ENCODE measurements at places on chromosomes 6 and 20.

GRCh38 chr20:8361006-8361652 is 229.1 kb downstream of the PLCB1 start:
- no peak for DNase-seq

DNA sequence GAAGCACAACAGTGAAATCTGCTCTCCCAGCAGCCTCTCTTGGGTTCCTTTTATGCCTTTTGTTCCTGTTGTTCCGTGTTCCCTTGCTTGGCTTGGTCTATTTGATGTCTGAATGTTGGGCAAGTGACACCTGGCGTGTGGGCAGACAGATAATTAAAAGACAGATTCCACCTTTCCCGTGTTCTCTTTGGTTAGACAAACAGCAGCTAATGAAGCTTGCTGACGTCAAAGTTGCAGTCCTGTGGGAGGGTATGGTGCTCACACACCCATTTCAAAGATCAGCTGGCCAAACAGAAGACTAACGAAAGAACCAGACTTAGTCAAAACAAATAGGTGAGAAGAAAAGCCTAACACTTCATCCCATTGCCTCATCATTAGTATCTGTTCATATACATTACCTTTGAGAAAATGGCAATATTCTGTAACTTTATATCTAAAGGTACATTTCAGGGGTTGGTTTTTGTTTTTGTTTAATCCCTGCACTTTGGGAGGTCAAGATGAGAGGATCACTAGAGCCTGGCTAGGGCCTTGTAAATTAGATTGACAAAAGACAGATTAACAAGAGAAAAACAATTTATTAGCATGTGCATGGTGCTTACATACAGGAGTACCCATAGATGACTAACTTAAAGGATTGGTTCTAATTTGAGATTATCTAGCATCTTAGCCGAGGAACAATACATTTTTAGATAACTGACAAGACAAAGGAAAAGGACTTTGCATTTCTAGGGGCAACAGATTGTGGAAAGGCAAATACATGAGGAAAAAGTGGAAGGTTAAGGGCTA is 48.9 kb upstream of the TNFRSF21 start:
- DNase-seq: no peak

- no peak for DNase-seq
Measured at GRCh38 chr6:156773476-156773875, 3.7 kb upstream of the ARID1B start.

DNA sequence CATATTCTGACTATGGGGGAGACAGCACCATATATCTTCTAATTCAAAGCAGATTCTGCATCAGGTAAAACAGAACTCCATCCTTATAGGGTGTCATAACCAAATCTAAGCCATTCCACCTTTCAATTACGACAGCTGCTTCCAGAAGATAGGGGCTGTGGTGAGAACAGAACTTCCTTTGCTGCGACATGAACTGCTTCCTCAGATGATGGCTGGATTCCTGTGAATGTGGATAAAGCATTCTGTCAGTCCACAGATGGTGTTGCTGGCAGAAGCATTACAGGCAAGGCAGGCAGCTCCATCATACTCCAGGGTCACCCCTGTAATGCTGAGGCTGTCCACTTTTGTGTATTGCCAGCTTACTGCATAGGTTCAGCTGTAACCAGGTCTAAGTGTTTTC is 172.1 kb upstream of the PROKR2 start:
- no peak for DNase-seq

DNA sequence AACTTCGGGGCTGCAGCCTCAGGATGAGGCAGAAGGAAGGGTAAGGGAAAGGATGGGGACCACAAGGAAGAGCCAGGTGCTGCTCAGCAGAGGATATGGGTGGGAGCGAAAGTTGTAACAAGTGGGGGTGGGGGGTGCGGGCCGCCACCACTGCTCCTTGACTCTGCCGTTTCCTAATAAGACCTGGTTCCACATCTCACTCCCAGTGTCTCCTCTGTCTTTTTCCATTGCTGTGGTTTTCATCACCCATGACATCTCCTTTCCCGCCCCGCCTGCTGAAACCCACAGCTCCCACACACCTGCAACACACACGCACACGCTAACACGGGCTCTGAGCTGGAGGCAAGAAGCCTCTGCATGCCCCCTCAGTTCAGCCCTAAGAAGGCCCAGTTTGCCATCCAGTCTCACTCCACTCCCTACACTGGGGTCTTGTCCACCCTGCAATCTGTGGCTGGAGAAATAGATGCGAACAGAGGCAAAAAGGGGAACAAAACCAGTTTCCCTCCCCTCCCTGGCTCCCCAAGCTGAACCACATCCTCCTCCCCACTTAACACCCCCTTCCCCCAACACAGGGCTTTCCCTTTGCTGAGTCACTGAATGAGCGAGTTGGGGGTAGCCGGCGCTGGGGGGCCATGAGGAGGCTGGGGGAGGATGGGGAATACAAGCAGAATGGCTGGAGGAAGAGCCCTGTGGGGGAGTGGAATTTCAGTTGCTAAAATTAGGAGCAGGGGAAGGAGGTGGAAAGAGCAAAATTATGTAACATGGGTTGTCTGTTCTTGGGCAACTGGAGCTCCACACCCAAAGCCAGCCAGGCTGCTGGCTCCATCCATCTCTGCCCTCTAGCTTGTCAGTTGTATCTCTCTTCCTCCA is 11.5 kb downstream of the NFKBIL1 start:
- DNase-seq: no peak

GRCh38 chr6:8953310-8953709 is 518.0 kb upstream of the SLC35B3 start:
- no peak for DNase-seq

DNA sequence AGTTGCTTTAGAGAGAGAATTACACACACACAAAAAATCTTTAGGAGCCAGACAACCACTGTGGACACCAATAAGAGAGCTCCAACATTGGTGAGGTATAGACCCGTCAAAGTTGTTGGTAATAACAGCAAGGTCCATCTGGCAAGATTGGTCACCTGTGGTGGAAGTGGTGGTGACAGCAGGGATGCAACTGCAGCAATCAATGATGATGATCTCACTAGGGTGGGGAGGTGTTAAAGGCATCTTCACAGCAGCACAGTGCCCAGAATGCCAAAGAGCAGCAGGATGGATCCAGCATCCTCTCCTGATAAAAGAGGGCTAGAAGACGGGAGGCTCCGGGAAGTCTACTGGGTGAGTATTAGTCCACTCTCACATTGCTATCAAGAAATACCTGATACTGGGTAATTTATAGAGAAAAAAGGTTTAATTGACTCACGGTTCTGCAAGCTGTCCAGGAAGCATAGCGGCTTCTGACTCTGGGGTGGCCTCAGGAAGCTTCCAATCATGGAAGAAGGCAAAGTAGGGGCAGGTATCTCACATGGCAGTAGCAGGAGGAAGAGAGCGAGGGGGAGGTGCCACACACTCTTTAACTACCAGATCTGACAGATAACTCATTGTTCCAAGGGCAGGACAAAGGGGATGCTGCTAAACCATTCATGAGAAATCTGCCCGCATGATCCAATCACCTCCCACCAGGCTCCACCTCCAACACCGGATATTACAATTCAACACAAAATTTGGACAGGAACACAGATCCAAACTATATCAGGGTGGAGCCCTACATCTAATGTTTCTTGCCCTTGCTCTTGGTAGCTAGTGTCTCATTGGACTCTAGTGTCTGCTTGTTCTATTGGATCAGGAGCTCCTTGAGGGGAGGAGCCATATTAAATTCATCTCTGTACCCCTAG is 48.9 kb downstream of the KLHL31 start:
- no peak for DNase-seq

GRCh38 chr6:147522597-147522996 is 14.1 kb downstream of the SAMD5 start:
- no peak for DNase-seq

- DNase-seq: no peak
Measured at GRCh38 chr6:137921823-137922222, 54.8 kb downstream of the TNFAIP3 start.

DNA sequence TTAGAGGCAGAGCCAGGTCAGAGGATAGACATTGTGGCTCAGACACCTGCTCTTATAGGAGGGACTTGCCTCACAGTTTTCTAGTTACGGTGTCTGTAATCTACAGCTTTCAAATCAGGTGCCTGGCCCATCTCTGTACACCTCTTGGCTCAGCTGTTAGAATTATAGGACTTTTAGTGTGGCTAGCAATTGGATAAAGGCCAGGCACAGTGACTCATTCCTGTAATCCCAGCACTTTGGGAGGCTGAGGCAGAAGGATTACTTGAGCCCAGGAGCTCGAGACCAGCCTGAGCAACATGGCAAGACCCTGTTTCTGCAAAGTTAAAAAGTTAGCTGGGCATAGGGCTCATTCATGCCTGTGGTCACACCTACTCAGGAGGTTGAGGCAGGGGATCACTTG is 20.0 kb downstream of the BRPF3 start:
- no peak for DNase-seq

- DNase-seq: no peak
Measured at GRCh38 chr20:61719691-61720347, 345.9 kb downstream of the TAF4 start.

DNA sequence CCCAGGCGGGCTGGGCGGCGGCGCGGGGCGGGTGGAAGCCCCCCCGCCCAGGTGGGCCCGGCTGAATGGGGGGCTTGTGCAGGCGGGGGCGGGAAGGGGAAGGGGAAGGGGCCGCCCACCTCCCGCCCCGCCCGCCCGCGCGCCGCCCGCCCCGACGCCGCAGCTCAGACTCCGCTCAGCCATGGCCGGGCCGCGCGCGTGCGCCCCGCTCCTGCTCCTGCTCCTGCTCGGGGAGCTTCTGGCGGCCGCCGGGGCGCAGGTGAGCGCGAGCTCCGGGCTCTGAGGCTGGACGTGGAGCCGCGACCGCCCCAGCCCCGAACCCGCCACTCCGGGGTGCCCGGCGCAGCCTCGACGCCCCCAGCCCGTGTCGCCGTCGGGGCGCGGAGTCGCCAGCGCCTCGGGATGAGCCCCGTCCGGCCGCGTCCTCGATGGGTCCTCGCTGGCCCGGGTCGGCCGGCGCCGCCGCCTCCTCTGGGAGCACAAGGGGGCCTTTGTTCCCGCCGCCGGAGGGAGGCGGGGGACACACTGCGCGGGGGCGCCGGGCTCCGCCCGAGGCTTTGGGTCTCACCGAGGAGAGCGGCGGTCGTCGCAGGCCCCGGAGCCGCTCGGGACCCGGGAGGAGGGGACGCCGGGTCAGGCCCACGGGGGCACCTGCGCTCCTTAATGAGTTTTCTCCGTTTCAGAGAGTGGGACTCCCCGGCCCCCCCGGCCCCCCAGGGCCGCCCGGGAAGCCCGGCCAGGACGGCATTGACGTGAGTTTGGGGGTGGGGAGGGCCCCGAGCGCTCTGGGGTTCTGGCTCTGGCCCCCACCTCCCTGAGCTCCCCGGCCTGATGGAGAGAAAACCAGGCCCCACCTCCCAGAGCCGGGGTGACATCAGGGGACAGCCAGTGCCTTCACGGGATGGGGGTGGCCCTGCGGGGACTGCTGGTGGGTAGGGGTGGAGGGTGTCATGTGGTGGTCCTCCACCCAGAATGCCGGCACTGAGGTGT is at the start of gene COL9A3:
Gene COL9A3 (plus strand): TSS at position 167 of the 990 bp plus-strand sequence. CDS start 15 bp downstream, at position 182.
- no peak for DNase-seq

DNA sequence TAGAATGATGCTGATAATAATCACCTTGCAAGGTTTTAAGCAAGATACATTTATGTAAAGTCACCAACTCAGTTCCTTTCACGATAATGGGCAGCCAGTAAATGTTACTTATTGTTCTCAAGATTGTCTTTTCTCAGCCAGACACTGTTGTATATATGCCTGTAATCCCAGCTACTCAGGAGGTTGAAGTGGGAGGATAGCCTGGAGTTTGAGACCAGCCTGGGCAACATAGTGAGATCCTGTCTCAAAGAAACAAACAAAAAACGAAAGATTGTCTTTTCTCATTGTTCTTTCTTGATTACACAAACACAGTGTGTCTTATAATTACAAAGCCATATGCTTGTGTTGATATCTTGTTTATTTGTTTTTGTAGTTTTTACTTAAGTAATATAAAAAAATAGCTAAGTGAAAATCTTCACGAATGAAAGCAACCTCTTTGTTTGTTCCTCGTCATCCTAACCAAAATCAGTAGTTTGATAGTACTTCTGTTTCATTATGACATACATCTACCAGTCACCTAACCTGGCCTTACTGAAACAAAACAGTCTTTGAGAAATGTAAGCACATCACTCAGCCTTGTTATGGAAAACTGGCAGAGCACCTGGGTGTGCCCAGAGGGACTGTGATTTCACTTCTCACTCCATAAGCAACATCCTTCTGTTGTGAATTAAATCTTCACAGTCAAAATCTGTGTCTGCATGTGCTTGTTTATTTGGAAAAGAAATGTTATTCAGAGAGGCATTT is 436.2 kb upstream of the SOX4 start:
- no peak for DNase-seq

DNA sequence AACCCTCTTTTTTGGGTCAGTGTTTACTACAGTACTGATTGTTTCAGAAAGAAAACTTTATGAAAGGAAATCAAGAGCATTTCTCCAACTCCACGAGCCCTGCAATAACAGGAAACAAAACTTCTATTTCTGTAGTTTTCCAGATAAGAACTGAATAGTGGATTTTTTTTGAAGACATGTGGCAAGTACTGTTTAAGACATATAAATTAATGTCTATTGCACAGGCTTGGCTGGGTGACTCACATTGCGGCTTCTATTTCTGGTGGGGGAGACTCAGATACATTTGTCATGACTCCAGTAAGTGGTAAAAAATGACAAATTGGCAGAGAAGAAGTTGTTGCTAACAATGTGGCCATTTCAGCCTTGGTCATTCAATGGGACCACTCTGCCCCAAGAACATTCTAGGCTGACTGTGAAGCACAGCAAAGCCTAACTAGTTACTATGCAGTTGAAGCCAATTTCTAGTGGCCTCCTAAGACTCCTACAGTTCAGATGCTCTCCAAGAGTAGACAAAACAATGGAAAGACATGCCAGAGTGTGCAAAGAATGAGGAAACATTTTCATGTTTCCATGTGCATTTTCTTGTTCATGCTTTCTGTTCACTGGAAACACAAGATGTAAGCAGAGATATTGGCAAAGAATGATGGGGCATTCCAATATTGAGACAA is 200.9 kb downstream of the EDN1 start:
- DNase-seq: no peak

DNA sequence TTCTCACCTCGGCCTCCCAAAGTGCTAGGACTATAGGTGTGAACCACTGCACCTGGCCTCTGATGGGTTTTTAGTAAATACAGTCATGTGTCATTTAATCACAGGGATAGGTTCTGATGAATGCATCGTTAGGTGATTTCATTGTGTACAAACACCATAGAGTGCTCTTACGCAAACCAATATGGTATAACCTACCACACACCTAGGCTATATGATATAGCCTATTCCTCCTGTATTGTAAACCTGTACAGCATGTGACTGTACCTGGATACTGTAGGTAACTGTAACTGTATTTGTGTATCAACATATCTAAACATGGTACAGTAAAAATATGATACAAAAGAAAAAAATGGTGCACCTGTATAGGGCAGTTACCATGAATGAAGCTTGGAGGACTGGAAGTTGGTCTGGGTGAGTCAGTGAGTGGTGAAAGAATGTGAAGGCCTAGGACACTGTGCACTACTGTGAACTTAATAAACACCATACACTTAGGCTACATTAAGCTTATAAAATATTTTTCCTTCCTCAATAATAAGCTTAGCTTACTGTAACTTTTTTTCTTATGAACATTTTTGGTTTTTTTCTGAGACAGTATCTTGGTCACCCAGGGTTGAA is 10.0 kb downstream of the BICRAL start:
- peak; percentile 77 for DNase-seq

- DNase-seq: no peak
Measured at GRCh38 chr20:61829526-61829925, 236.2 kb downstream of the TAF4 start.

- DNase-seq: no peak
Measured at GRCh38 chr6:10951675-10952282, 64.9 kb downstream of the SYCP2L start.
